ENCODE measurements at places on chromosomes 16 and 17. TPM values are rescaled to one million over a fixed set of nuclear protein-coding genes. Genes with fewer than 3 reads are reported as not detected.

GRCh38 chr17:27554911-27555310 is 76.1 kb upstream of the LGALS9 start:
- no peak for DNase-seq

- DNase-seq, result peak; percentile 79
Measured at GRCh38 chr17:82241183-82241925, 12.5 kb downstream of the SLC16A3 start.

GRCh38 chr17:67441052-67441895 is 64.2 kb downstream of the PITPNC1 start:
- DNase-seq, result peak; percentile 86

GRCh38 chr17:55742272-55743102 is 8.4 kb upstream of the PCTP start:
- no peak for DNase-seq

DNA sequence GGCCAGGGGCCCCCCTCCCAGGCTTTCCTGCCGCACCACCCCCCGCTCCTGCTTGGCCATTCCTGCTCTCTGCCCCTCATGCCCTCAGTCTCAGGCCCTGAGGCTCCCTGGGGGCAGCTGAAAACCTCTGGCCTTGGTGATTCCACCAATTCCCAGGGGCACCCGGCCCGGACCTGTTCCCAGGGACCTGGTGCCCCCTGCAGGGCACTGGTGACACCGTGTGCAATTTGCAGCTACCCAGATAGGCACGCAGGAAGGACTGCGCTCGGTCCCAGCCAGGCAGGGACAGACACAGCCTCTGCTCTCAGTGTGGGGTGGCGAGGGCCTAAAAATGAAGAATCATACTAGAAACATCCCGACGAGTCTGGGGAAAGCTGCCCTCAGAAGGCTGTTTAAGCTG is 13.4 kb downstream of the WFDC1 start:
- peak; percentile 24 for DNase-seq

The GALNS gene
- 24.1 TPM for total RNA-seq

The WFIKKN1 gene
- 0.07 TPM for total RNA-seq

The CRYBA1 gene
- not detected for total RNA-seq

The KLHL11 gene
- total RNA-seq, result 25.2 TPM
